Lower leg skin (tissue), 4 donors: ENCODE measurements at places on chromosomes 7 and 10. TPM values are rescaled to one million over a fixed set of nuclear protein-coding genes. Genes with fewer than 3 reads are reported as not detected.

- DNase-seq: no peak
Measured at GRCh38 chr7:92614660-92615174, 24.5 kb upstream of the FAM133B start.

Gene IFIT1B
- total RNA-seq: not detected

DNA sequence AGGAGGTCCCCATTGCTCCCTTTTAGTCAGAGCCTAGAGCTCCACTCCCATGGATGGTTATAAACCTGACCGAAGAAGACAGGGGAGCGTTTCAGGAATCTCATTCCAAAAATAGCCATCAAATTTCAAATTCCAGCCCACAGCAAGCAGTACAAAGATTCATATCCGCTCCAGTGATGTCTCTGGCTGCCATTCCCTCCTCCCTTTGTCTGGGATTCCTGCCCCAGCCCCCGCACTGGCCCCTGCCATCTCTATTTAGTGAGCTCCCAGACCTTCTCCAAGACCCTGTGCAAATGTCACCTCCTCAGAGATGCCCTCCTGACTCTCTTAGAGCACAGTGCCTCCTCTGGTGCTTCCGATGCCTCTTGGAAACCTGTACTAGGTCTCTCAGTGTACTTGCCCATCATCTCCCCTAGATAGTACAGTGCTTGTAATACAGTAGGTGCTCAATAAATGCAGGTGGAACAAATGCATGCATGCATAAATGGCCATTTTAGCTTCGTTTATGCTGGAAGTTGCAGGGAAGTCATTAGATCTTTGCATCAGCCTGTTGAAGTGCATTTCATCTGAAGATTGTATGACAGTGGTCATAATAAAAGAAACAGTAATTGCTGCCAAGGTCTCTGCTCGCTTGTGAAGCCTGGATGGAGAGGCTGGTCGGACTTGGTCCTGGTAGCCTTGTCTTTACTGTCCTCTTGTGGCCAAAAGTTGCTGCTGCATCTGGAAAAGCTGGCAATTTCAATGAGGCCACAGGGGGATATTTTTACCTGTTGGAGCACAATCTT lies 32.0 kb upstream of the HABP2 start:
- DNase-seq: peak; percentile 66

GRCh38 chr7:2071133-2071832 lies 161.5 kb downstream of the MAD1L1 start:
- DNase-seq: no peak

Gene VIPR2
- total RNA-seq: 0.32 TPM

DNA sequence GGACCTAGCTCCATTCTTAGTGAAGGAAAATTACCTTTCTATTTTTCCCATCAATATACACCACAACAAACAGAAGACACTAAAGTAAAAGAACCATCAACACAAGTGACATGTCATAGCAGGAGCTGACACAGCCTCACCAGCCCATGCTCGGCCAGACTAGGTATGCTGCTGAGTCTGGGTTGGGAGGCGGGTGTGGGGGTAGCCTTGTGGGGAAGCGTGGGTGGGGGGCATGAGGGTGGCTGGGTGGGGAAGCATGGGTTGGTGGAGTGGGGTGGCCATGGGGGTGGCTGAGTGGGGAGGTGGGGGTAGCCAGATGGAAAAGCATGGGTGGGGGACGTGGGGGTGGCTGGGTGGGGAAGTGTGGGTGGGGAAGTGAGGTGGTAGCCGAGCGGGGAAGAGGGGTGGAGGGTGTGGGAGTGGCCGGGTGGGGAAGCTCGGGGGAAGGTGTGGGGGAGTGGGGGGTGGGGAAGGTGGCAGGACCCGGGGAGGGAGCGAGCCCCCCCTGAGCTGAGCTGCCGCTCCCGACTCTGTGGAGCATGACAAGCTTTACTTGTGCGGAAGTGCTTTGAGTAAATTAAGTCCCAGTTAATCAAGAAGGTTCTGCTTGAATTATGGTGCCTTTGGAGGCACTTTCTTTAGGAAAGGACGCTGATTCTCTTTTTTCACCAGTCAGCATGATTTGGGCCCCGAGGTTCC lies 294.6 kb upstream of the ZNF32 start:
- DNase-seq: no peak

DNA sequence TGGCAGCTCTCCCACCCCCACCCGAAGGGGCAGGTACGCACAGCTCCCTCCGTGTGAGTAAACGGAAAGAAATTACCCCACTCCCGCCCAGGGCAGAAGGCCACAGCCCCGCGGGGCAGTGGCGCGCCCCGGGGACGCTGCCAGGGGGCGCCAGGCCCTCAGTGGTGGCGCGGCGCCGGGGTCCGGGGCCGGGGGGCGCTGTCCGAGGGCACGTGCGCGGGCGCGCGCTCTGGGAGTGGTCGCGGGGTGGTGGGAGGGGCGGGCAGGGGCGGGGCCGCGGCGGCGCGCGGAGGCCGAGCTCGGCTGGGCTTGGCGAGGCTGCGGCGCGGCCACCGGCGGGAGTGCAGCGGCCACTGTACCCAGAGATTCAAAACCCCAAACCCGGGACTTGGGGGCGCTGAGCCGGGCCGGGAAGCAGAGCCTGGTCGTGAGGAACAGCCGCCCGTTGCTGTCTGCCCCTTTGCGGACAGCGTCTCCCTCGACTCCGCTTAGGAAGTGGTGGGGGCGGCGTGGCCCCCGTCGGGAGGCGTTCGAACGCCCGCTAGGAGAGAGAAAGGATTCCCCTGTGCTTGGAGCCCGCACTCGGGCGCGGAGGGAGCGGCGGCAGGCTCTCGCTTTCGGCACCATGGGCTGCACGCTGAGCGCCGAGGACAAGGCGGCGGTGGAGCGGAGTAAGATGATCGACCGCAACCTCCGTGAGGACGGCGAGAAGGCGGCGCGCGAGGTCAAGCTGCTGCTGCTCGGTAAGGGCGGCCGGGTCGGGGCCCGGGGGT lies at the start of gene GNAI1:
TSS of gene GNAI1 (plus strand) at position 296 of the 773 bp plus-strand sequence. CDS start at position 626, 330 bp downstream.
- peak; percentile 78 for DNase-seq

Gene CTAGE15
- not detected for total RNA-seq

DNA sequence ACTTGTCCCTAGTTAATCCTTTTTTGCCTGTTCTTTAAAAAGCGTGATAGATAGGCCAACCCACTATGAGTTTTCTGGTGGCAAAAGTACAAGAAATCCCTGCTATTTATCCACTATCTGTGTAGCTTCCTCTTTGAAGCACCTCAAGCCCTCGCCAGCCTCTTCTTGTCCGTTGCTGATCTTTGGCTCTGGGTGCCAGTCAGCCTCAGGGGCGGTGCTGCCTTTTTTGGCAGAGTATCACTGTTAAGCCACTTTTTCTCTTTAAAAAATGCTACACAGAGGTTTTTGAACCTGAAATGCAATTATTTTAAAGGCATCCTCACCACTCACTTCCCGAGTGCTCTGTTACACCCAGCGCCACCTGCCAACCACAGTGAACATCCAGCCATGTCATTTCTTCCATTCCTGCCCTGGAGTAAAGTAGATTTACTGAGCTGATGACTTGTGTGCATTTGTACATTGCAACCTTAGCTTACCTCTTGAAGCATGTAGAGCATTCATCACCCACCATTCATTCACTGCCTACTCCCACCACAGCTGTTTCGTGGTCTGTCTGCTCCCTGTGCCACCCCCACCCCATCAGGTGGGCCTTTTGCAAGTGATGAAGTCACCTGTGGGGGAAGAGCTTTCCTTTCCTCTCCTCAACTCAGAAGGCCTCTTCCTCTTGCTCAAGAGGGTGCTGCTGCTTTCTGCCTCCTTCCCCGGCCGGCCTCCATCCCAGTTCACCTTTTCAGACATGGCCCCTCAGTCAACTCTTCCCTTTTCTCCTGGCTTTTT lies 414.2 kb upstream of the GALNT17 start:
- DNase-seq: no peak

Gene APBB1IP
- 2.0 TPM for total RNA-seq

Gene GIMAP4
- 5.7 TPM for total RNA-seq

DNA sequence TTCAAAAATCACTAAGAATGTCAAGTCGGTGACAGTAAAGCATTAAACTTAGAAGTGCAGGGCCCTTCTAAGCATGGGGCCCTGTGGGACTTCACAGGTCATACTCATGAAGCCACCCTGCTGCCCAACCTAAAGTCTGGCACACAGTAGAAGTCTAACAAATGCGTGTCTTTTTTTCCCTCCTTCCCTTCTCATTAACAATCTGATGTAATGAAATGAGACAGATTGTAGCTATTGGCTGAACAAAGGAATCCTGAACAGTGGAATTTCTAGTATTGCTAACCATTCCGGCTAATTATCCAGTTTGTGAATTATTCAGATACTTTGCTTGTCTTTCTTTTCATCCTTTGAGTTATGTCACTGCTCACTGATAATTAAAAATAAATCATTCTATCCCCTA lies 369.9 kb downstream of the WDR11 start:
- no peak for DNase-seq

DNA sequence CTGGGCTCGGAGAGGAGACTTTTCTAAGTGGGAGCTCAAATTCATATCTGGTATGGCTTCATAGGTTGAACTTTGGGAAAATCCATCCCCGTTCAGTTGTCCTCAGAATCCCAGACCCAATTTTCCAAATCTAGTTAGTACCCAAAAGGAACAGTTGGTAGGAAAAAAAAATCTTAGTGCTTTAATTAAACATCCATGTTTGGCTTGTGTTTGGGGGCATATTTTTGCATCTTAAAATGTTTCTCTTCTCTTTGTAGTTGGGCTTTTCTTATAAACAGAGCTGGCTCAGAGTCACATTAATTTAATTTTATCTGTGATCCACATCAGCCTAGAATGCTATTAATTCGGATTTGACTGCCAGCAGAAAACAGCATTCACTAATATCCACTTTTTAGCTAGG lies 165.9 kb downstream of the BUB3 start:
- DNase-seq: no peak
